ENCODE measurements at places on chromosomes 1 and 21.

- no peak for DNase-seq
Observed at GRCh38 chr21:39118061-39118460, 65.2 kb downstream of the PSMG1 start.

DNA sequence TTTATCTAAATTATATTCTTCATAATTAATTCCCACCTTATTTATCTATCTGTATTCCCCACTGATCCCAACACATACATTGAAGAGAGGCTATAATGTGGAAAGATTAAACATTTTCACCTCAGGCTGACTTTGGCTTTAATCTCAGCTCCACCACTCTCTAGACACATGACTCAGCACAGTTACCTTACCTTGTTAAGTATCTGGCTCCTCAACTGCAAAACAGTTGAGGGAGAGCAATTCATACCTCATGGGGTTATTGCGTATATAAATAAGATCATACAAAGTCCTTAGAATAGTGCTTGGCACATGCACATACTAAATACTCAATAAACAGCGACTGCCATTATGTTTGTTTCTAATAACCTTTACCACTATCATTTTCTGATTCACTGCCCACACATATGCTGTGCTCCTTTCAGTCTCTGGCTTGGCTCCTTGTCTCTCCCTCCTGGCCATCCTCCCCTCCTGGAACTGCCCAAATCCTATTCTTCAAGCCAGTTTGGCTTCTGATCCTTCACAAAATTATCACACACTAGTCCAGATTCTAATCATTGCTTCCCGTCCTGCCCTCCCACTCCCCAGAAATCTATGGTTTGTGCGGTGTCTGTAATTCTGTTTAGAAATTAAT, 50.1 kb downstream of the BCL9 start:
- no peak for DNase-seq

GRCh38 chr1:156738407-156738806, 2.5 kb downstream of the MRPL24 start:
- no peak for DNase-seq

DNA sequence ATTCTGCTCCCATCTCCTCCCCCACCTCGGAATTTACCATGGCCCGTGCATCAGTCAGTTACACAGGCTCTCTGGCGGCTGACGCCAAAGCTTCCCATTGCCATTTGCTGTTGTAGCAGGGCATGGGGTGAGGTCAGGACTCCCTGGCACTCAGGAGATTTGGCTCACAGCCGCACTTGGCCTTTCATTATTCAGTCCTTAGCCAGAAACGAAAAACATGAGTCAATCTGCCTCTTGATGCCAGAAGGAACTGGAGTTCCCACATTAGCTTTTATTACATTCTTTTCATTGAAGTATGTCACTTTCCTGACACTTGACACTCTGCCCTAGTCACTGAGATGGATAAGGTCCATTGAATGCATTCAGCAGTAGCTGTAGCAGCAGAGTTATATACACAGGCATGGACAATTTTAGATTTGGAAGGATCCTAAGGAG, 260.6 kb downstream of the CACNA1E start:
- no peak for DNase-seq

- no peak for DNase-seq
Observed at GRCh38 chr1:65289449-65289848, 19.9 kb upstream of the DNAJC6 start.

- no peak for DNase-seq
Observed at GRCh38 chr1:115807723-115808122, 33.2 kb downstream of the NHLH2 start.

DNA sequence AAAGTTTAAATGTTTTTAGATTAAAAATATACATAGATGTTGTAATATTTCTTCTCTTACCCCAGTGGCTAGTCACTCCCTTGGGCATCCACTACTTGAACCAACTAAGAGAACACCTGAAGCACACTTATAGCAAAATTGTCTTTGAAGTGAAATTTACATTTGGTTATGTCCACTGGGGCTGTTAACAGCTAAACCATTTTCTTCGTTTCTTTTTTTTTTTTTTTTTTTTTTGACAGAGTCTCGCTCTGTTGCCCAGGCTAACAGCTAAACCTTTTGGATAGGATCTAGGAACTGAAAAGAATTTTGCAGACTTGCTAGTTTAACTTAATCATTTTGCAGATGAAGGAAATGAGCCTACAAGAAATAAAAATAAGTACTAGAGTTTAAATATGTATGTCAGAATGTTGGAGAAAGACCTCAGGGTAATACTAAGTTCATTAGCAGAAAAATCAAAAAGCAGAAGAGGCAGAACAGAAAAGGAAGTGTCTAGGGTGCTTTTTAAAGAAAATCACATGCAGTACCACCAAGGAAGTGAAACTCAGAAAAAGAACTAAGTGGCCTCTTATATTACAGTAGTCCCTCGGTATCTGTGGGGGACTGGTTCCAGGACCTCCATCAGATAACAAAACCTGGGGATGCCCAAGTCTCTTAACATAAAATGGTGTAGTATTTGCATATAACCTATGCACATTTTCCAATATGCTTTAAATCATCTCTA, 11.8 kb downstream of the DRAM2 start:
- DNase-seq, result no peak

DNA sequence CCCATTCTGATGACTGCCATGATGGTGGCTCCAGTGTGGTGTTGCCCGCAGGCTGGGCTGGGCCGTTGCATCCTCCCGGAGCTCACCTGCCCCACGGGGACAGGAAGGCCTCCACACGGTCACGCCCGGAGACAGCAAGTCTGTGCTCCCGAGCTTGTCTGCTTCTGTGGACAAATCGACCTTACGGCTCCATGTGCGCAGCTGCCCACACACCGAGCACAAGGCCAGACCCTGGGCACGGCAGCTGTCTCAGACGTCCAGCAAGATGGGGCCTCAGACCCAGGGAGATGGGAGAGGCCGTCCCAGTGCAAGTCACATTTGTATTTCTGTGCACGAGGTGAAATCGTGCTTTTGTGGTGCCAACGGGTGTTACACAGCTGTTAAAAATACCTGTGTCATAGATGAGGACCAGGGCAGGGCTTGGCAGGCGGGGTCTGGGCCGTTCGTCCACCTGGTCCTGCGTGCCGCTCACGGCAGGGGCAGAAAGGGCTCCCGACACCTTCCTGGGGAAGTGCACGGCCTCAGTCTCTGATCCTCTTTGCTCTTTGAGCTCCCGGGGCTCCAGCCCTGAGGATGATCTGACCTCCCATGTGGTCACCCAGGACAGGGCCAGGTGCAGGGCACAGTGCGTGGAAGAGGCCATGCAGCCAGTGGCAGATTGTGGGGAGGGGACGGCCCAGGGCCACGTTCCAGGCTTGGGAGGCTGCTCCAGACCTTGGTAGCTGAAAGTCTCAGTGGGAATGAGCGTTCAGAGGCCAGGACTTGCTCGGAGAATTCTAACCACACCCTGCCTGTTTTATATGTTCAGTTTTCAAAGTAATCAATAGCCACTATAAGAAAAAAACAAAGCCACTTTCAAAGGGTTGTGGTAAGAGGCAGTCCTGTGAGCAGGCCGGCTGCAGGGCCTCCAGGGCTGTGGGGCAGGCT, 13.5 kb downstream of the COL6A1 start:
- no peak for DNase-seq

DNA sequence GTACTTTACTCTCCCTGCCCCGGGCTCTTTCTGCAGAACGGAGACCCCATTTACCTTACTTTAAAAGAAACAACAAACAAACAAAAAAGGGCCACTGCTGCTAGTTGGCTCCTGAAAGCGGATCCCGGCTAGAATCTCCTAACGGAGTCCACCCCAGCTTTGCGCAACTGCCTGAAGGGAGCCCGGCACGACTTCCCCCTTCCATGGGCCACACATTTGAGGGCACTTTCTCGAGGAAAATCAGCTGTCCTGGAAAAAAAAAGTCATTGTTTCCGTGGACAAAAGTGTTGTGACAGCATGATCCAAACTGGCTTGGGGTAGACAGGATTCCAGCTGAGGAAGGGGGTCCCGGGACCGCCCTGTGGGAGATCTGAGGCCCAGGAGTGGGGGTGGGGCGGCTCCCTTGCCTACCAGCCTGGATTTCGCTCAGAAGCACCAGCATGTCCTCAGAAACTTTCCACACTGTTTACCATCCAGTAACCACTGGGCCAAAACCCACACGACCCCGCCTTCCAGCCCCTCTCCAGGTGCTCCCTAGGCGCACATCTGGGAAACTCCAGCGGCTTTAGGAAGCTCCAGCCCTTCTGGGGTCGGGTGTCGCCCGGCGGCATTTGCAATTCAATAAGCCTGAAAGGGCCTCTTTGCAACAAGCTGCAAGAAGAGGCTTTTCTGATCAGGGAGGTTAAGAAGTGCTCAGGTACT, 4.8 kb downstream of the RIPK4 start:
- DNase-seq, result no peak

DNA sequence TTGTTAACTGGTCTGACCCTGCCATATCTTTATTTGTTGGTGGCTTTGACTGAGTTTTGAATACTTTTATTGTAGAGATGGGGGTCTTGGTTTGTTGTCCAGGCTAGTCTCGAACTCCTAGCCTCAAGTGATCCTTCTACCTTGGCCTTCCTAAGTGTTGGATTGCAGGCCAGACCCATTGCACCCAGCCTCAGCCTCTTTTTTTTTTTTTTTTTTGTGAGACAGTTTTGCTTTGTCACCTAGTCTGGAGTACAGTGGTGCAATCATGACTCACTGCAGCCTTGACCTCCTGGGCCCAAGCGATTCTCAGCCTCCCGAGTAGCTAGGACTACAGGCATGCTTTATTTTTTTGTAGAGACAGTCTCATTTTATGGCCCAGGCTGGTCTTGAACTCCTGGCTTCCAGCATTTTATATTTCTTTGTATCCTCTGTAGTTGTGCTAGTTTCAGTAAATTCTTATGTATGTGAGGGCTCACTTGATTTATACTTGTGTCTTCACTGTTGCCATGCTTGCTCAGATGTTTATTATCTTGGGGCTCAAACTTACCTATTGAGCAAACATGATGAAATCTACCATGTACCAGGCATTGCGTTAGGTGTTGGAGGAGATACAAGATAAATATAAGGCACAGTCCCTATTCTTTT, 24.1 kb downstream of the THRAP3 start:
- no peak for DNase-seq

- no peak for DNase-seq
Observed at GRCh38 chr1:228061411-228062084, 21.0 kb upstream of the ARF1 start.

DNA sequence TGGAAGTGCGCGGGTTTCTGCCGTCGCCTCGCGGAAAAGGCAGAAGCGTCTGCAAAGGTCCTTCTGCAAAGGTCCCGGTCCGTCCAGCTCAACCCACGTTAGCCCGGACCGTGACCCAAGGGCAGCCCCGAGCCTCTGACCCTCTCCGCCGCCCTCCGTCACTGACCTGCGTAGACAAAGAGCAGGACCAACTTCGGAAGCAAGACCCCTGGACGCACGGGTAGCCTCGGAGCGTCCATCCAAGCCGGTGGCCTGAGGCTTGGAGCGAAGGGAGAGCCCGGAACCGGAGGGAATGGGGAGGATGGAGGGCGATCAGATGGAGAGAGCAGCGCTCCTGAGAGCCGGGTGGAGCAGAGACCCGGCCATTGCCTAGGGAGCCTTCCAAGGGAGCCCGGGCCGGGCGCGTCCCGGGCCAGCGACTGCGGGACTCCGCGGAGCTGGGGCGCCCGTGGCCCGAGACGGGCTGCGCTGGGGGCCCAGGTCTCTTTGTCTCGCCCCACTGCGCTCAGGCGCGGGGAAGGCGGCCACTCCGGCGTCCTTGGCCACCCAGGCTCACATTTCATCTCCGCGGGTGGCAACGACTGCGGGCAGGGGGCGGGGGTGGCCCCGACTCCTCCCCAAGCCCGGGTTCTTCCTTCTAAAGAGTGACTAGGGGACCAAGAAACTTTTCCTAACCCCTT, at the start of gene CYYR1:
Gene CYYR1 (minus strand): TSS at position 585 of the 680 bp plus-strand sequence. CDS start 346 bp downstream, at position 239.
- DNase-seq, result no peak

GRCh38 chr21:18907076-18907475, 503.5 kb upstream of the TMPRSS15 start:
- no peak for DNase-seq

GRCh38 chr1:8598060-8598724, 219.2 kb downstream of the RERE start:
- no peak for DNase-seq

DNA sequence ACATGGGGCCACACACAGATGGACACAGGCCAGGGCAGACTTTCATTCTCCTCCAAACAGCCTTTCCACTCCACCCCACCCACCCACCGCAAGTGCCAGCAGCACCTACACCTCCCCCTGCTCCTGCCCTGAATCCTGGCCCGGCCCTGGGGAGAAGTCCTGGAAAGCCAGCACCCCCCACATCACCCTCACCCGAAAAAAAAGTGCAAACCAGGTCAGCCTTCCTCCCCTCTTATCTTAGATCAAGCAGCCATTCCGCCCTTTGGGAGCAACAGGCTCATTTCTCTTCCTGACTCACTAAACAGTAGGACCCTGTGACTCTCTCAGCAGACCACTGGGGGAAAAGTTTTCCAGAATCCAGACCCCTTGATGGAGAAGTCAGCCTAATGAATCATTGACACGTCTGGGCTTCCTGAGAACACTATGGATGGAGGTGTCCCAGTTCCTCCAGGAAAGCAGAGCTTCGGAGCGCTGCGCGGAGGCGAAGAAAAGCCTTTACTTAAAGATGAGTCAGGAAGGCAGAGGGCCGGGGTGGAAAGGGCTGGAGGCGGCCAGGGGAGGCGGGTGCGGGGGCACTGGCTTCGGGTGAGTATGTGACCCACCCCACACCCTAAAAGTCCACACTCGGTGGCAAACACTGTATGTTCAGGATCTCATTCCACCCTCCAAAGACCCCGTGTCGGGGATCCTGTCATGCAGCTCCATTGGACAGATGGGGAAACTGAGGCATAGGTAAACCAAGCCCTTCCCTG, 588.7 kb downstream of the MATN1 start:
- DNase-seq, result no peak

DNA sequence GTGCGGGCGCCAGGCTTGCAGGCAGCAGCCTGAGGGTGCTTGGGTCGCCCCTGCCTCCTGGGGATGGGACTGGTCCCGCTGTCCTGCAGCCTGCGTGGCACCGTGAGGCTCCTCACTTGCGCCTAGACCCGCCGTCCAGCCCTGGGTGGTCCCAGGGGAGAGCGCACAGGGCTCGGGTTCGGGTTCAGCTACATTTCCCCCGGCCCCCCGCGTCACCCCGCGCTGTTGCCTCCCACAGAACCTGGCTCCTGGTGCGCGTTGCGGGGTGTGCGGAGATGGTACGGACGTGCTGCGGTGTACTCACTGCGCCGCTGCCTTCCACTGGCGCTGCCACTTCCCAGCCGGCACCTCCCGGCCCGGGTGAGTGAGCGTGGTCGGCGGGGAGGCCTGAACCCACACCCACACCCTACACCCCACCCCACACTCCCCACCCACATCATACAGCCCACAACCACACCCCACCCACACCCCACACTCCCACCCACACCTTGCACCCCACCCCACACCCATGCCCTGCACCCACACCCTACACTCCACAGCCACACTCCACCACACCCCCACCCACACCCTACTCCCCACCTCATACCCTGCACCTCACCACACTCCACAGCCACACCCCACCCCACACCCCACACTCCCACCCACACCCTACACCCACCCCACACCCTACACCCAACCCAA, 6.2 kb upstream of the PFKL start:
- no peak for DNase-seq

- DNase-seq, result no peak
Observed at GRCh38 chr1:38779491-38779890, 80.1 kb downstream of the RRAGC start.

GRCh38 chr21:36255663-36256062, 64.3 kb upstream of the MORC3 start:
- no peak for DNase-seq

All from stimulated activated CD4-positive, alpha-beta T cell treated with anti-CD3 and anti-CD28 coated beads, TNF-alpha, amount 100 ng/mL, for 1 hour (primary cell).